ENCODE measurements at places on chromosomes 3 and 15.

DNA sequence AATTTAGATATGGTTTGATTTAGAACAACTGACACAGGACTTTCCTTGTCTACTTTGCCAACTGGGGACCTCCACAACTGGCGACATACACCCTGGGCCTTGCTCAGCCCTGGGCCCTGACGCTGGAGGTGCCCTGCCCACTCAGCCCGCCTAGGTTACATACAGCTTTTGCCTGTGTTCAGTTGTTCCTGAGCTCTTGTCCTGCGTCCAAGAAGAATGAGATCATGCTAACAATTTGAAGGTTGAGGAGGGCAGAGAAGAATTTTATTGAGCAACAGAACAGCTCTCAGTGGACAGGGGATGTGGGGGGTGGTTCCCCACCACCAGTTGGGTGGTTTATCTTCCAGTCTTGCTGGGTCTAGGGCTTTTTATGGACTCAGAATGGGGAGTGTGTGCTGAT is 67.9 kb downstream of the IQCH start:
- no peak for DNase-seq

- DNase-seq, result no peak
Measured at GRCh38 chr3:101660714-101661113, 16.2 kb downstream of the ZBTB11 start.

DNA sequence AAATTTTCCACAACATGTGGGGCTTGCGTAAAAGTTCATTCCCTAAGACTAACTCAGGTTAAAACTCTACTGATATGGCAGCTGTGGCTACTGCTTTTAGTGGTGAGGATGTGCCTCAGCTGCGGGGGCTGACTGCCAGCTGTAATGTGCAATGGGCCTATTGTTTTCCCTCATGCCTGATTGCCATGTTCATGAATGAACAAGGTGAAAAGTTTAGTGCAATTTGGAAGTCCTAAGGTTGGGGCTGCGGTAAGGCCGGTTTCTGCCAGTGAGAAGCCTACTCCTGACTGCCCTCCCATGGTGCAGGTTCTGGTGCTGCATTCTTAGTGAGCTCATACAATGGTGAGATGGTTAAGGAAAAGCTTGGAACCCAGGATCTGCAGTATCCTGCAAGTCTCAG is 10.9 kb upstream of the ALDH1L1 start:
- no peak for DNase-seq

DNA sequence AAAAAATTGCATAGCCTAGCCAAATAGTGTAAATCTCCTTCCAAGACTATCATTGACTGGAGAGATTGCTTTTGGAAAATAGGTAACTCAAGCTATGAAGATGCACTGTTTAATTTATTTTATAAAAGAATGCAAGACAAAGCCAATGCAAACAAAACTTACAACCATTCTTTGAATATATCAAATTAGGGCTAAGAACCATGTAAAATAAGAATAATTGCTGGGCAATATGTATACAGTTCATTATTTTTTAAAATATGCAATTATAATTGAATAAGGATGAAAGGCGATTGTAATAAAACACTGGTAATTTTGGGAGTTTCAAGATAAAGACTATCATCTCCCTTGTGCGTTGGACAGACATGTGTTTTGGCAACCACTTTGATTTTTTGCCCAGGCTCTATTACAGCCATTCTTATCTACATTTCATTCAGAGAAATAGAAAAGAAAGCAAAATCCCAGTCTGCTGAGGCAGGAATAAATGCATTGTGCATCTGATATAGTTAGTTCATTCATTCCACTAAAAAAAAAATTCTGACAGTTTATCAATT is 242.3 kb upstream of the ROBO1 start:
- no peak for DNase-seq

GRCh38 chr15:81909011-81909358 is 136.8 kb downstream of the MEX3B start:
- DNase-seq, result no peak

DNA sequence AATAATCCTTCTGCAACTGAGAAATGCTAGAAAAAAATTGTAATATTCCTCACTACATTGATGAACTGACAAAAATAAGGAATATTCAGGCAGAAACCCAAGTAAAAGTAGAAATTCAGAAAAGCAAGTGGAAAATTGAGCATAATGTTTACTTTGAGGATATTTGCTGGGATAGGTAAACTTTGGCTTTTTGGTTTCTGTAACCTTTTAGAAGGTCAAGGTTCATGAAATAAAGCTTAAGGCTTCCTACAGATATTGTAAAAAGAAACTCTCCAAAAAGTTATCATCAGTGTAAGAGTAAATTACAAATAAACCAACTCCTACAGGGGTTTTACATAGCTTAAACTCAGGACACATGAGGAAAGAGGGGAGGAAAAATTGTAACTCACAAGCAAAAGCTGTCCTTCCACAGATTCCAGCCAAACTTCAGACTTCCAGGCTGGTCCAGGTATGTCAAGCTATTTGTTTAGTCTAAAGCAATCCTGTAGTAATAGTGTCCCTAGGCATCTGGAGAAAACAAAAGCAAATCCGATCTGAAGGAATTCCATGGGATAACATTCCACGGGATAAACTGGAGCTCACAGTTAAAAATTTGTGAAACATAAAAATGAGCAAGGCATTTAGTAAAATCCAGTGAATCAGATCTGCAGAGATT is 21.1 kb downstream of the C3orf70 start:
- no peak for DNase-seq

DNA sequence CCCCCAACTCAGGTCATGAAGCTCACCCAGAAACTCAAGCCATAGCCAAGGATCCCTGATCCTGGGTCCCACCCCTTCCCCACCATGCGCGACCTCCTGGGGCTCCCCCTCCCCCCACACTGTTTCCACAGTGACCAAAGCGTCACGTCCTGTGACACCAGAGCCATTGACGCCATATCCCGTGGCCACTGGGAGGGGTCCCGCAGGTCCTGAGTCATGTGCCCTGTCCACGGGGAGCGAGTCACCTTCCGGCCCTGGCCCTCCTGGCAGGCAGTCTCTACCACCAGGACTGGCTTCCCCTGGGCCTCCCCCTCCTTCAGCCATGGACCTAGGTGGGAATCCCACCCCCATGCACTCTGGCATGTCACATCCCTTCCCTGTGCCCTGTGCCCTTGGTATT is 15.6 kb downstream of the SEMA3F start:
- no peak for DNase-seq

DNA sequence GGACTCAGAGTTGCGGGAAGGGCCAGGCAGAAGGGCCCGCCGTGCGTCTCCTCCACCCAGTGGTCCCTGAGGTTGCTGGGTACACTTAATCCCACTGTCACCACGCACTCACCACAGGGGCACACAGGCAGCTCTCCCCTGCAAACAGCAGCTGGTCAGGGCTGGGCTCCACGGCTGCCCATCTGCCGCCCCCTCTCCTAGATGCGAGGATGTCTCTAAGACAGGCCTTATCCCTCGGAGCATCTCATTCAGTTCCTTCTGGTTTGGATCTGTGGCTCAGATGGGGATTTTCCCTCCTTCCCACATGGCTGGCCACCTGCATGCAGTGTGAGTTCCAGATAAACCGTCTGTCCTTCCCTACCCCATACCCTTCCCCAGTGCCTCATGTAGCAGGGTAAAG is 26.3 kb downstream of the MRPS11 start:
- DNase-seq, result no peak

- no peak for DNase-seq
Measured at GRCh38 chr3:44444896-44445691, 32.4 kb downstream of the ZNF445 start.
